ENCODE measurements at places on chromosomes 2 and 18.

DNA sequence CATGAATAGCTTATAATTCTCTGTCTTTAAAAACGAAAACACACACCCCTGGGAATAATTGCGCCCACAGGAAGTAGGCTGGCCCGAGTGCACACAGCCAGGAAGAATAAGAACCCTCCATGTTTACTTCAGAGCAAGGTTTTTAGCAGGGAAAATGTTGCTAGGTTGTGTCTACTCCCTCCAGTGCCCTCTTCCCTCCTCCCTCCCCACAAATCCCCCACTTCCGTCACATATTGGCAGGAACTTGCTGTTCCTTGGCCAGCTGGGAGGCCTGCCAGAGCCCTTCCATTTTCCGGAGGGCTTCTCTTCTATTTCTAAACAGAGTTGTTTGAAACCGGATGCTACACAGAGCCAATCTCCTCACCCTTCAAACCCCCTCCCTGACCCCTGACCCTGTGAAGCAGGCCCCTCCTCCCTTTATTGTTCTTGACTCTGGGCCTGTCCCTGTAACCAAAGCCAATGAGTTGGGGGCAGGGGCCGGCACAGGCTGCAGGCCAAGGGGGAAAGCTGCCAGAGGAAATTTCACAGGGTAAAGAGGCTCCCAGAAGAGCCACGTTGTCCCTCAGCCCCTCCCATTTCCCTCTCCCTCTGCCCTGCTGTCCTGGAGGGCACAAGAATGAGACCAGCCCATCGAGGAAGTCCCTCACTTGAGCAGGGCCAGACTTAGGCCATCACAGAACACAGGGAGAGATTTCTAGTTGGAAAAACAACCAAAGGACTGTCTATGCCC is 49.8 kb upstream of the LGALSL start:
- DNase-seq, result no peak

DNA sequence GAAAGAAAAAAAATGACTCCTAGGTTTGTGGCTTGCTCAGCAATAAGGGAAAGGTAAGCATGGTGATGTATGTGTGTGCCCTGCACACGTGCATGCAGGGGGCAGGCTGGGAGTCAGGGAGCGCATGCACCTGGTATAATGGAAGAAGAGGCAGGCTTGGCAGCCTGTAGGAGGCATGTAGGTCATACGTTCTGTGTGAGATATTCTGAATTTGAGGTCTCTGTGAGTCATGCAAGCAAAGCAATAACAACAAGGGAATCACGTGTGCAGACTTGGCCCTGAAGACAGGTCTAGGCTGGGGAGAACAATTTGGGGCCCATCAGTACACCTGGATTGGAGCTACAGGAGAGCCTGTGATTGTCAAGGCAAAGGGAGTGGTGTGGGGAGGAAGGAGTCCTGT is 94.5 kb upstream of the TTC39C start:
- peak; percentile 57 for DNase-seq

- DNase-seq, result peak; percentile 54
Measured at GRCh38 chr2:73870084-73870483, 22.7 kb upstream of the ACTG2 start.

GRCh38 chr2:60926741-60927552 is 45.6 kb downstream of the REL start:
- DNase-seq, result peak; percentile 17

GRCh38 chr2:80078290-80079036 is 226.1 kb downstream of the LRRTM1 start:
- DNase-seq, result no peak

- peak; percentile 98 for DNase-seq
Measured at GRCh38 chr2:66434679-66435548, at the start of gene MEIS1. TSS of gene MEIS1 (plus strand) at chr2:66435125. CDS start at chr2:66435857, 732 bp downstream.

GRCh38 chr18:46160050-46160798 is 56.0 kb downstream of the HAUS1 start:
- no peak for DNase-seq

Measured in epithelial cell of esophagus (primary cell).